Stimulated activated effector memory CD8-positive, alpha-beta T cell treated with anti-CD3 and anti-CD28 coated beads, Interleukin-12 subunit alpha, Interleukin-12 subunit beta, amount 100 ng/mL, for 72 hours (primary cell): ENCODE measurements at places on chromosomes 11 and 22.
A peak's percentile ranks its signal among the peaks of the same experiment; 100 is the strongest.

DNA sequence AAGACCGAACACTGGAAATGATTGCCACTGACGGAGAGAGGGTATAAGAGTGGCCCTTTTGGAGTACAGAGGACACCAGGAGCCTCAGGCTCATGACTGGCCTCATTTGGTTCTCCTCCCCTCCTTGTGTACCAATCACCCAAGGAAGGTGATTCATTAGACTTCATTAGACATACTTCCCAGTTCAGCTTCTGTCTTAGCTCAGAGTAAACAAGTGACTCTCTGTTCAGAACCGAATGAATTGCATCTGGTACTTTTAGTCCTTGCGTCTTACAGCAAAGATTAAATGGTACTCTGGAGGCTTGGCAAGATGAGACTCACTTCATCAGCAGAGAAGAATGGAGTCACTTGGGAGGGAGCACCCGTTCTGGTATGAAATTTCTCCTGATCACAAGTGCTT is 75.2 kb downstream of the ZNRF3 start:
- no peak for DNase-seq

GRCh38 chr11:63491240-63491587 is 247 bp upstream of the PLAAT5 start:
- DNase-seq, result no peak

- DNase-seq, result peak; percentile 66
These were observed 22.8 kb downstream of the NPAT start for GRCh38 chr11:108199446-108200321.

DNA sequence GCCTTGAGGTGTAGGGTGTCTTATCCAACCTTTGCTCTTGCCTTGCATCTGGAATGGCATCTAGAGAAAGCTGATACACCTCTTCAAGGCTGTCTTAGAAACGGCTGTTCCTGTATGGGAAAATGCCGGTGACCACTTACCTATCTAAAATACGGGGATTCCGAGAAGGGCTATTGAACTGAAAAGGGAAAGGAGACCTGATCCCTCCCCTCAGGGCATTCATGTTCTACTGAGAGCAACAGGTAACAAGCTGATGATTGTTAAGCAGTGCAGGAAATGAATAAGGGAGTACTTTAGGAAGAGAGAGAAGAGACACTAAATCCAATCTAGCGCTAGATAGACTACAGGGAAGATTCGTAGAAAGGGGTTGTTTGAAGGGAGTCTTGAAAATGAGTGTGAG is 1388.1 kb downstream of the FAM181B start:
- no peak for DNase-seq

GRCh38 chr11:110121204-110121603 is 28.0 kb downstream of the ZC3H12C start:
- no peak for DNase-seq

DNA sequence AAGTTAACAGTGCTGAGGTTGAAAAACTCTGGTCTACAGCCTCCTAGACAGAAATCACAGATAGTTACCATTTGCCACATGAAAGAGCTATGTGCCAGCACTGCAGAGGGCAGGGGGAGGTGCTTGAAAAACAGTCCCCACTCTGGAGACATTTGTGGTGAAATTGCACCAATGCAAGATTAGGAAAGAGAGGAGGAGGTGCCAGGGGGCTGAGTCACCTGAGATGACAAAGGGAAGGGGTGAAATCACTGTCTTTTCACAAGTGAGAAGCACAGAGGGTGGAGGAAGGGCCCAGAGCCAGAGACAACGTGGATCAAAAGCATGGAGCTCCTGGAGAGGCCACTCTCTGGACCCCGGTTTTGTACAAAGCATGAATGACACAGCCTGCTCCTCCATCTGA is 196.3 kb downstream of the BUD13 start:
- no peak for DNase-seq

- no peak for DNase-seq
These were observed 9.2 kb downstream of the OR5A2 start for GRCh38 chr11:59417023-59417422.

DNA sequence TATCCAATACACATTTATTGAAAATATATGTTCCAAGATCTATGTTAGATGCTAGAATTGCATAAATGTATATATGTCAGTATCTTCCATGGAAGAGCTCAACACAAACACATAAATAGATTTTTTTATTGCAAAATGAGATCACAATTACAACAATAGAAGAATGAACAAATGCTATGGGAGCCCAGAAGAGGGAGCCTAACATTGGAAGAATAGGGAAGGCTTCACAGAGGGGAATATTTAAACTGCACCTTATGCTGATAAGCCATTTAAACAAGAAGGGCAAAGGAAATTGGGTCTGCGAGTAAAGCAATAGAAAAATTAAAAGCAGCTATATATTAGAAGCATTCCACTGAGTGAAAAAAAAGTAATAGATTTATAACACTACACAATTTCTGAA is 96.1 kb upstream of the LRRC55 start:
- DNase-seq, result no peak

GRCh38 chr11:6646918-6647679 is 8.5 kb downstream of the DCHS1 start:
- peak; percentile 63 for DNase-seq

GRCh38 chr11:16186680-16187079 is 169.7 kb downstream of the SOX6 start:
- DNase-seq, result no peak

GRCh38 chr11:119179983-119180382 is 5.3 kb upstream of the NHERF4 start:
- no peak for DNase-seq

- DNase-seq, result no peak
These were observed 743.4 kb downstream of the NELL1 start for GRCh38 chr11:21412652-21413383.

DNA sequence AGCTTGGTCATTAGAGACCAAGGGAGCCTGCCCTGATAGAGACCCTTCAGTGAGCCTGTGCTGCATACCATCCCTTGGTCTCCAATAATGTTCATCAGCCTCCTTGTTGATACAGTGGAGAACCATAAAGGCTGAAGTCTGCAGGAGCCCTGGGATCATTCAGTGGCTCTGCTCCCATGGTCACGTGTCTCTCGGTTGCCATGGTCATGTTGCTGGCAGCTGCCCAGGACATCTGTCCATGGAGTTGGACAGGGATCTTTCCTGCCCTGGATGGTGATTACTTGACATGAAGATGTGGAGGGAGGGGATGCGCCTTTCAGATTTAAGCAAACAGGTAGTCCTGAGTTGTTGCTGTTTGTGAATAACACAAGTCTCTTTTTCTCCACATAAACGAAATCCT is 38.2 kb downstream of the CYB5R2 start:
- no peak for DNase-seq

DNA sequence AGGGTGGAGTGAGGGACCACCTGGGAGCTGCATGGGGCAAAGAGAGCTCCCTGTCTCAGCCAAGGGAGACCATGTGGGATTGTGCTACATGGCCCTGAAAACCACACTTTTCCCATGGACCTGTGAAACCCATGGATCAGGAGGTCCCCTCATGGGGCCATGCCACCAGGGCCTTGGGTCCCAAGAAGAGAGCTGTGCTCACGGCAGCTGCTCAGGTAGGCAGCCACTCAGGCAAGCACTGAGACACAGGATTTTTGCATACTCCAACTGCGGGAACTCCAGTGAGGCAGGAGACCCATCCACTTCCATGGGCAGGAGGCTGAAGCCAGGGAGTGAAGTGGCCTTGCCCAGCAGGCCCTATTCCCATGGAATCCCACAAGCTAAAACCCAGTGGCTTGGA is 190.0 kb downstream of the KCNA4 start:
- no peak for DNase-seq

DNA sequence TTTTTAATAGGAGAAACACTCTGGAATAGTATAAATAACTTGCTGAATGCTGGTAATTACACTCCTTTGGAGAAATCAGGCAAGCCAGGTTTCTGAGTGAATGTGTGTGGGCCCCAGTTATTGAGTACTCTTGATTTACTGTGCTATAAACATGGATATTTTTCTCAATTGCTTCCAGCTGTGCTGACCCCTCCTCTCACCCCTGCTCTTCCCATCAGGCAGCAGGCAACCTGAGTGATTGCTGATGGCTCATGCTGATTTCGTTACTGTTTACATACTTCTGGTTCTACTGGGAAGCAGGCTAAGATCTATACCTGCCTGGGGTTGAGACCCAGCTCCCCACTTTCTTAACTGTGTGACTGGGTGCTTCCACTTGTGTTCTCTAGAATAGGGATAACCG is 68.5 kb downstream of the DHCR7 start:
- DNase-seq, result no peak

- no peak for DNase-seq
These were observed 195.5 kb downstream of the BUD13 start for GRCh38 chr11:116577273-116577672.

- no peak for DNase-seq
These were observed 12.8 kb upstream of the SPI1 start for GRCh38 chr11:47391077-47391583.

DNA sequence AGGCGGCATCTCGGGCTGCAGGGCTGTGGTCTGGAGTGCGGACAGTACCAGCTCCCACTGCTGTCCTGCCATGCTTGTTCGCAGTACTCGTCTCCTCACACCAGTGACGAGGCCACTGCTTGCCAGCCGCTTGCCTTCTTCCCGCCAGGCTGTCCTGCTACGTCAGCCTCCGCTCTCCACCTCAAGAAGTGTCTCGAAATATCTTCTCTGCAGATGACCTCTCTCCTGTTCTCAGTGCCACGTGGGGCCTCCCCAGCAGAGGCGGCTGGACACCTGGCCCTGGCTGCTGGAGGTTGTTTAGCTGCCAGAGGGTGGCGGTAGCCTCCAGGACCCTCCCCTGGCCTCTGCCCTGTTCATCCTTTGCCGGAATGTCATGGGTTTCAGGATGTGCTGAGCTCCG is 3.1 kb upstream of the CCDC188 start:
- DNase-seq, result no peak

- no peak for DNase-seq
These were observed 69.2 kb downstream of the SLC36A4 start for GRCh38 chr11:93128574-93128973.

DNA sequence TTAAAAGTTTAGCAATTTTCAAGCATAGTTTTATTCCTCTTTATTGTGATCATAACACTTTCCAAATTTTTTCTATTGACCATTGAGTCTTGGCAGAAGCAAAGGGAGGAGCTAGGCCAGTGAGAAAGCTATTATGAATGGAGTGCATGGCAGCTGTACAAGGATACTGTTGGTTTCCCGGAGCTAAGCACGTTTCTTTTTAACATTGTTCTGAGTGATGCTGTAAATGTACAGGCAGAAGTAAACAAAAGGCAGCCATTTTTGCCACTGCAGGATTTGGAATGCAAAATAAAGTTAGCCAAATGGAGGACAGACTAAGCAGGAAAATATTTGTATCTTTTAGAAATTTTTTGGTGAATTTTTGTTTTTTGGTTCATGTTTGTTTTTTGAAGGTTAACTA is 16.2 kb downstream of the CBL start:
- DNase-seq, result no peak

GRCh38 chr22:27130906-27131305 is 473.5 kb downstream of the MIAT start:
- DNase-seq, result no peak

DNA sequence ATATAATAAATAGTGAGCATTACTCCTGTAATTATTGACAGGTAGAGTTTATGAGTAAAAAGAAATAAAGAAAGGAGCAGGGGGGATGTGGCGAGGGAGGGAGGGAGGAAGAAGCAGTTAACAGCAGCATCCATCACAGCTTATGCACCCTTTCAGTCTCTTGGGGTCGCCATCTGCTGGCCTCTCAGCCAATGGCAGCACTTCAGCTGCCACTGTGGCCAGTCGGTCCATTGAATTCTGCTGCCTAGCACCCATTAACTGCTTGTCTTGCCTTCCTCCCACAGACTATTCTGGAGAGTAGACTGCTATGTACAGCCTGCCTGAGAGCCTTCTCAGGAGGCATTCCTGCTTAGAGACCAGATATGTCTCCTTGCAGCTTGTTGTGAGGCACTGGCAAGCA is 388.3 kb downstream of the TENM4 start:
- DNase-seq, result no peak

GRCh38 chr22:39316440-39317083 is 2.9 kb downstream of the RPL3 start:
- DNase-seq, result peak; percentile 69

GRCh38 chr11:115166820-115167219 is 337.4 kb downstream of the CADM1 start:
- DNase-seq, result no peak

DNA sequence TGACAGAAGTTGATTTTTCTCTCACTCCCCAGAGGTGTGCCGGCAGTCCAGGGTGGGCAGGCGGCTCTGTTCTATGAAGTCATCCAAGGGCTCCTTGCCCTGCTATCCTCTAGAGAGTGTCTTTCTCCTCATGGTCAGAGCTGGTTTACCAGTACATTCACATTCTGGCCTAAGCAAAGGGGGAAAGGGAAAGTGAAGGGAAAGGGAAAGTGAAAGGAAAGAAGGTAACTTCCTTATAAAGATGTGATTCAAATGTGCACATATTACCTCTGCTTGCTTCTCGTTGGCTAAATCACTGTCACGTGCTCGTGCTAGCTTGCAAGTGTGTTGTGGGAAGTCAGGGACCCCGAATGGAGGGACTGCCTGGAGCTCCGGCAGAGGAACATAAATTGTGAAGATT is 2.9 kb upstream of the HTATIP2 start:
- DNase-seq, result no peak

DNA sequence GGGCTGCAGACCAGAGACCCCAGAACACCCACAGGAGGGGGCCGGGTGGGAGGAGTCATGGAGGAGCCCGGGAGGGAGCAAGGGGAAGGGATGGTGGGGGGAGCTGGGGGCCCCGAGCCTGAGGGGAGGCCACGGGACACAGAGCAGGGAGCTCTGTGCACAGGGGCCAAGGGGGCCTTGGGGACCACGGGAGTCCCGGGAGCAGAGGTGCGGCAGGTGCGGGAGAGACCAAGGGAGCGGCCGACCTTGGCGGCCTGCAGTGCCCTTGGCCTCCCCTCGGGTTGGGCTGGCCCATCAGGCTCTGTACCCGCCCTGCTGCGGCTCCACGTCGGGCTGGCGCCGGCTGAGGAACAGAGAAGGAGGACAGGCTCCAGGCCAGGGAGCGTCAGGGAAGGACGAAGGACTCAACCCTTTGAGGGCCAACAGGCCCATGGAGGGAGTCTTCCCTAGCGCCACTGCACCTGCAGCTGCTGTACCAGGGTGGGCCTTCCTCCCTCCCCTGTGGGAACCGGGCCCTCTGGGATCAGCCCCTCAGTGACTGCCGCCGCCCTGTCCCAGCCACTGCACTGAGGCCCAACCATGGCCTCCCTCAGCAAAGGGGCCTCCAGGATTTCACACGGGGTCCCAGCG is 17.8 kb upstream of the BRSK2 start:
- DNase-seq, result no peak

- DNase-seq, result no peak
These were observed 184.4 kb downstream of the GRIK4 start for GRCh38 chr11:120695939-120696338.

GRCh38 chr11:35144806-35145205 is 5.8 kb downstream of the CD44 start:
- DNase-seq, result no peak
